Sigmoid colon (tissue), 7 donors: ENCODE measurements at places on chromosomes 6 and 20. TPM values are rescaled to one million over a fixed set of nuclear protein-coding genes. Genes with fewer than 3 reads are reported as not detected.

The CUTA gene
- total RNA-seq = 102 TPM

The PLCB1 gene
- total RNA-seq = 95.2 TPM

The MTFR2 gene
- 0.36 TPM for total RNA-seq

The SLC26A8 gene
- total RNA-seq = not detected

The CST5 gene
- total RNA-seq = not detected

The OVOL2 gene
- not detected for total RNA-seq

The PHACTR3 gene
- 1.4 TPM for total RNA-seq
